Germinal center (tissue), 1 donor: ENCODE measurements at places on chromosomes 12 and 14.

DNA sequence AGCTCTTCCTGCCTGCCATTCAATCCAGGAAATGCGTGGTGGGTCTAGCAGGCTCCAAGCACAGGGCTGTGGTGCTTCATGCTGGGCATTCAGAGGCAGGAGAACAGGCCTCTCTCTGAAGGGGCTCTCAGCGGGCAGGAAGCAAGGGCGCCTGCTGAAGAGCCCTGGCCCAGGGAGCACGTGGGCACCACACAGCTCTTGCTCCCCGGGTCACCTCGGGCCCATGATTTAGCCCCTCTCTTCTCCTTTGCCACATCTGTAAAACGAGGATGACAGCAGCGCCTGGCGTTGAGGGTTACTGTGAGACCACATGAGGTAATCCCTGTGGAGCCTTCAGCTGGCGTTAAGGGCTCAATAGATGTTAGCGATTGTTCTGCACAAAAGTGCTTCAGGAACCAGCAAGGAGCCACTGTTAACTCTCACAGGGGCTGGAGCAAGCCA is 37.6 kb upstream of the SPTLC2 start:
- DNase-seq: no peak

- DNase-seq: no peak
These were observed 90.4 kb downstream of the SRRM4 start for GRCh38 chr12:119071638-119072231.

GRCh38 chr12:2335513-2335912 is 282.7 kb downstream of the CACNA1C start:
- DNase-seq: no peak

GRCh38 chr14:103738701-103739451 is 23.3 kb downstream of the ZFYVE21 start:
- no peak for DNase-seq
